ENCODE measurements at places on chromosomes 7 and 10.

DNA sequence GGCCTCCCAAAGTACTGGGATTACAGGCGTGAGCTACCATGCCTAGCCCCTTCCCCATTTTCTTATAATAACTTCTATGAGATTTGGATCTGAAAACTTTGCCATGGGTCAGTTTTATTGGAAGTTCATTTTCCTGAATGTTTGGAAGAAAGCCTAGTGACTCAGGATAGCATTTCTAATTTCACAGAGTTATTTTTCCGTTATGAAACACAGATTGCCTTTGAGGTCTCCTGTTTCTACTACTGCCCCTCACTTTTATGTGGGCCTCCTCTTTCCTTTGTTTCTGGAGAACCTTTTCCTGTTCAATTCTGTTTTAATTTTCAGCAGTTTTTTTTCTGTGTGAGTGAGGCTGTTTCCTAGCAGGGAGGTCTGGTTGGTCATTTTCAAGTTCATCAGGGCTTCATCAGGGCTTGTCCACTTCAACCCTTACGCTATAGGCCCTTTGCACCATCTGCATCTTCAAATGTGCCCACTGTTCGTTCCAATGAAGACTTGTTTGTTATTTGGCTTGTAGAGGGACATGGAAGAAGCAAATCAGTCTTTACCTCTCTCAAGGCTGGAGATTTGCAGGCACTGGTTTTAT, 58.7 kb downstream of the BMPR1A start:
- DNase-seq, result no peak

- no peak for DNase-seq
Measured at GRCh38 chr7:139783647-139784385, 6.0 kb upstream of the HIPK2 start.

DNA sequence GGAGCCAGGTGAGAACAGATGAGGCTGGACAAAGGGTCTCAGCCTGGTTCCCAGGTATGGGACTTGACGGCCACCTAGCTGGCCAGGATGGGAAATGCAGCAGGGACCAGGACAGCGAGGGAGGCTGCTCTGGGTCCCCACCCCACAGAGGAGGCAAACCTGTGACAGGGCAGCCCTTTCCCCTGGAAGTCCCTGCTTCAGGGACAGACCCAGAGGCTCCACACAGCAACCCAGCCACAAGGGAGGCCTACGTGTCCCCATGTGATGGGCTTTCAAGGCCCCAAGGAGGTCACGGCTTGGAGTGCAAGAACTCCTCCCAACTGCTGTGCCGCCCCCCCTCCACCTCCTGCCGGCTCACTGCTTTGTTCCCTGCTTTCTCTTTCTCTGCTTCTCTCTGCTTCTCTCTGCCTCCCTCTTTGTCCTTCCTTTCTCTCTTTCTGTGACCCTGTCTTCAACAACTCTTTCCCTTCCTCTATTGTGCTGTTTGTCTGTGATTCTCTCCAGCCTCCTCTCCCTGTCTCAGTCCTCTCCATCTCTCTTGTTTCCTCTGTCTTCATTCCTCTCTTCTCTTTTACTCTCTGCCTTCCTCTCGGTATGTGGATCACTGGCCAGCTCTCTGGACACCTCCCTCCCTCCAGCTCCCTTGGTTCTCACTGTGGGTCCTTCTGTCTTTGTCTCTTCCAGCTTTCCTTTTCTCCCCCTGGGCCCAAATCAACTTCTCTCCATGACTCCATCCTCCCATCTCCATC, 9.6 kb upstream of the EIF5AL1 start:
- DNase-seq, result no peak

- no peak for DNase-seq
Measured at GRCh38 chr7:142872106-142872675, 13.4 kb downstream of the TRPV6 start.

- DNase-seq, result no peak
Measured at GRCh38 chr10:68235581-68235980, 3.7 kb upstream of the ATOH7 start.

DNA sequence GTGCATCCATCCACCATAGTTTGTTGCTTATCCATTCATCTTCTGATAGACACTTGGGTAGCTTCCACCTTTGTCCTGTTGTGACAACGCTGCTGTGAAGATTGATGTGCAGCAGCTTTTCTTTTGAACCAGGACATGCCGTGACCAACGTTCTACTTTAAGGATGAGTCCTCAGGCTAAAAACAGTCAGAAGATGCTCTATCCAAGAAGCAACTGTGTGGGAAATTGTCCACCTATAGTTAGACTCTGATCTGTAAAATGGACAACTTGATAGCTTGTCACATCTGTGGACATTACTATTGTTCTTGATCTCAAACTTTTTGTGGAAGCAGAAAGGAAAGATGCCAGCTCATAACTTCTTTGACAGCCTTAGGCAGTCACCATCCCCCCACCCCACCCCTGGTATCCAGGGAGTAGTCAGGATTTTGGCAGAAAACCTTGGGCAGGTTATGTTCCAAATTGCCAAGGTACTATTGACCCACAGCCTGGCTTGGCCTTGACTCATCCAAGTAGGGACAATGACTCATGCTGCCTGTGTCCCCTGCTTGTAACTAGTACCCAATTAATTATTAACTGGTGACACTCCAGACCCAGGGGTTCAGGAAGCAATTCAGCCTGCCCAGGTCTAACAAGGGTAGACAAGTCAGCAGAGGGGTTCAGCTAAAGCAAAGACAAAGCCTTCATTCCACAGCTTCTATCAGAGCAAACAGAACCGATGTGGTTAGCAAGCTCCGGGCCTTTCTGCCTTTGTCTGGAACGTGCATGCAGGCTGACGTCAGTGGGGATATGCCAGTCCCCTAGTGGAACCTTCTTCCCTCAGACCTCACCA, 99.6 kb upstream of the ANLN start:
- no peak for DNase-seq

DNA sequence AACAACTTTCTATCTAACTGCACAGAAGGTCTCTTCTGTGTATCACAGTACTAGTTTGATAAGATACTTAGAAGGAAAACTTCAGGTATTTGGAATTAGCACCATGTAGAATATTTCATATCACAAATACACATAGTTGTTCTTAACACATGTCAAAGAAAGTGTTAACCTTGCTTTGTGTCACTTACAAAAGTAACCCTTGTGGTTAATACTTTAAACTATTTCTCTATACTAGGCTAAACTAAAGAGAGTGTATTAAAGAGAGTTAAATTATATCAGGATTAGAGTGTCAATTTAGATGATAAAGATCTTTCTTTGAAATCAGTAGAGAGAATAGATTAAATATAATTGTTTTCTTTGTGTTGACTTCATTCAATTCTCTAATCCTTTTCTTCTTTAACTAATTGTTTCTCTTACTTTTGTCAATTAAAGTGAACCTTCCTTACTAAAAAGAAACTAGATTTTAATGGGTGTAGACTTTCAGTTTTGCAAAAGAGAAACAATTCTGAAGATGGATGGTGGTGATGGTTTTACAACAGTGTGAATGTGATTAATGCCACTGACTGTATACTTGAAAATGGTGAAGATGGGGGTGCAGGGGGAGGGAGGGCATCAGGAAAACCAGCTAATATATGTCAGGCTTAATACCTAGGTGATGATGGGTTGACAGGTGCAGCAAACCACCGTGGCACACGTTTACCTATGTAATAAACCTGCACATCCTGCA, 67.8 kb downstream of the CHN2 start:
- no peak for DNase-seq

DNA sequence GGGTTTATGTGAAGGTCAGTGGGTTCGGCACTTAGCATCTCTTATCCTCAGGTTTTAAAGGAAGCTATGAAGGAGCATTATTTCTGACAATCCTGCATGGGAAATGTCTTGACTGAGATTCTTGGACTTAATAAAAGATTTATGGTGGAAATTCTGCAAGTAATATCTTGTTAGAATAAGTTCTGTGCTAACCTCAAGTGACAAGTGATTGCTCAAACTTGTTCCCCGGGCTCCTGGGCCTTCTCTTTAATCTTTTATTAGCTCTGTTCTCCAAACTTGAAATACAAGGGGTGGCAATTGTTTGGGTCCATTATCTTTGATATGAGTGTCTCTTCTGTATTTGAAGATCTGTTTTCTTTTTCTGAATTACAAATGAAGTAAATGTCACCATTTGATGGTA, 140.6 kb upstream of the CTBP2 start:
- DNase-seq, result no peak

DNA sequence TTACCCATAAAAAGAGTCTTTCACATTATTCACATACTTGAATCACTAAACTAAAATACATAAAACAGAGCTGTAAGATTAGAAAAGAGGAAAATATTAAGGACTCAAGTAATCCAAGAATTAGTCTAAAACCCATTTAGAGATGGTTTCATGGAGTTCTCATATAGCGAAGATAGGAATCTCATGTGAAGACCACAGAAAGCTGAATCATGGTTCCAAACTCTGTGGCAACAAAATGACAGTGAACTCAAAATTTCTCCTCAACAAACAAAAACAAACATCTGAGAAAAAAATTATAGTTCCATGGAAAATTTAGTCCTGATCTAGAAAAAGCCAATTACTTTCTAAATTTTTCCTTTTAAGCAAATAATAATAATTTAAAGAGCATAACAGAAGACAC, 34.6 kb downstream of the BAZ1B start:
- no peak for DNase-seq

- DNase-seq, result no peak
Measured at GRCh38 chr10:31952066-31952465, 23.4 kb upstream of the ARHGAP12 start.

DNA sequence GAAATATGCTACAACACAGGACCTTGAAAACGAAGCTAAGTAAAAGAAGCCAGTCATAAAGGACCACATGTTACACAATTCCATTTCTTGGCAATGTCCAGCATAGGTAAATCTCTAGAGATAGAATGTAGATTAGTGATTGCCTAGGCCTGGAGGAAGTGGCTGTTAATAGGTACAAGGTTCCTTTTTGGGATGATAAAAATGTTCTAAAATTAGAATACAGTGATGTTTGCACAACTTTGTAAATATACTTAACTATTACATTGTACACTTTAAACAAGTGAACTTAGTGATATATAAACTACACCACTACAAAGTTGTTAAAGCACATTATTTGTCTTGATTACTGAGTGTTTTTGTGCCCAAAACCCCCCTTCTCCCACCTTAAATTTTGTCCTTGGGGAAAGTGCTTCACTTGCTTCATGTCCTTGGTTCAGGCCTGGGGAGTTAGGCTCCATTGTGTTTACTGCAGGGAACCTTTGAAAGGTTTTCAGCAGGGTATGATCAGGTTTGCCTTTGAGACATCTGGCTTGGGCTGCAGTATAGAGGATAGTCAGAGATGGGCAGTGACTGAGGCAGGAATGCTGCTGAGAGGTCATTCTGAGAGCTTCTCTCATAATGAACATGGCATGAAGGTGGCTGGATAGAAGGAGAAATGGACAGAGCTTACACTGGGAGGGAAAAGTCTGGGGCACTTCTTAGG, 1052.6 kb downstream of the REEP3 start:
- DNase-seq, result no peak

- DNase-seq, result no peak
Measured at GRCh38 chr7:148408307-148408706, 182.3 kb upstream of the C7orf33 start.

- no peak for DNase-seq
Measured at GRCh38 chr7:17994079-17994850, 33.4 kb downstream of the PRPS1L1 start.

DNA sequence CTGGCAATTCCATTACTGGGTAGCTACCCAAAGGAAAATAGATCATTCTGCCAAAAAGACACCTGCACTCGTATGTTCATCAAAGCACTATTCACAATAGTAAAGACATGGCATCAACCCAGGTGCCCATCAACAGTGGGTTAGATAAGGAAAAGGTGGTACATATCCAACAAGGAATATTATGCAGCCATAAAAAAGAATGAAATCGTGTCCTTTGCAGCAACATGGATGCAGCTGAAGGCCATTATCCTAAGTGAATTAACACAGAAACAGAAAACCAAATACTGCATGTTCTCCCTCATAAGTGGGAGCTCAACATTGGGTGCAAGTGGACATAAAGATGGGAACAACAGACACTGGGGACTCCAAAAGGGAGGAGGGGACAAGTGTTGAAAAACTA, 93.2 kb downstream of the HIP1 start:
- DNase-seq, result no peak

- DNase-seq, result no peak
Measured at GRCh38 chr10:18158773-18159265, 18.6 kb downstream of the CACNB2 start.

DNA sequence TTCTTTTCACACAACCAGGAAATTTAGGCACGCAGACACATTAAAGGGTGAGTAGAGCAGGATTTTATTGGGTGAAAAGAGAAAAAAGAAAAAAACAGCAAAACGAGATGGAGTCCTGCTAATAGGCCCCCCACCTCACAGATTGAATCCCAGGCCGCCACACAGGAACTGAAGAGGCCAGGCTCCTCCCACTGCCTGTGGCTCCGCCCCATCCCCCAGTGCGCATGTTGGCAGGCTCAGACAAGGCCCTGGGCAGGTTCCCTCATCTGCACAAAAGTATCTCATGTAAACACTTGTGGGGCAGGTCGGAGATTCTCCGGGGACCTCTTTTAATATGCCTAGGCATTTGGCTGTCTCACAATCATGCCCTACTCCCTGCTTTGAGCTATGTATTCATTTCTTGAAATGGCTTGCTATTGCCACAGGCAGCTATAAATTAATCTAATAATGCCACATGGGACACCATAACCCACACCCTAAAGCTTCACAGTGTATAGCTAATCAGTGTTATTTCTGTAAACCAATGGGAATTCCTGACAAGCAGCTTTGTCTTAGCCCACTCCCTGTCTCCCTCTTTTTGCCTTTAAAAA, 76.2 kb upstream of the KIF5B start:
- DNase-seq, result no peak

DNA sequence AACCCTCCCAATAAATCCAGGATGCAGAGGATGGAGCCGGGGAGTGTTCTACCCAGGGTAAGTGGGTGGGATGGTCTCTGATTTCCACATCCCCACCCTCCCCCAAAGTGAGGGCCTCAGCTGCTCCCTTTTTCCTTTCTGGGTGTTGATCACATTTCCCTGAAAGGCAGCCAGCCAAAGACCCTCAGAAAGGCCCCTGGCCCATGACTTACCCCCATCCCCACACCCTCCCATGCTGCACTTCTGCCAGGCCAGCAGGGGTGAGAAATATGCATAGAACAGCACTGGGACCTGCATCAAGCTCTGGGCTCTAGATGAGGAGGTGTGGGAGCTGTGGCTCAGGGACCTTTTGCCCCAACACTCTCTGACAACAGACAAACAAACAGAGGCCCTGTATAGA, 927.3 kb upstream of the ZNF722 start:
- DNase-seq, result no peak

DNA sequence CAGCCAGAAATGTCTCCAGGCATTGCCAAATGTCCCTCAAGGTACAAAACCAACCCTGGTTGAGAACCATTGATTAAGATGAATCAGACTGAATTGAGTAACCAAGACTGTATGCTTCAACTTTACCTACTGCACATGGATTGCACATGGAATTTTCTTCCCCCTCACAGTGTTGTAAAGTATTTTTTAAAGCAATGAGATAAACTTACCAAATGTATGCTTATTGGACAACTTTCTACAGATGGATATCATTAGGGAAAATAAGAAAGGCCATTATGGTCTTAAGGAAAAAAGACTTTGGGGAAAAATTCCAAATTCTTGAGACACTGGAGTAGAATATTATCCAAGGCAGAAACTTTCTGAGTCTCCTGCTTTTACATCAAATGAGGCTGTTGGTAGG, 20.9 kb upstream of the MTPN start:
- no peak for DNase-seq

GRCh38 chr7:43758029-43758821, at the start of gene BLVRA:
Gene BLVRA (plus strand): TSS chr7:43758680. CDS start chr7:43771159, 12,479 bp downstream.
- no peak for DNase-seq
